HFF-Myc (cell line): ENCODE measurements at places on chromosomes 7 and 10.

DNA sequence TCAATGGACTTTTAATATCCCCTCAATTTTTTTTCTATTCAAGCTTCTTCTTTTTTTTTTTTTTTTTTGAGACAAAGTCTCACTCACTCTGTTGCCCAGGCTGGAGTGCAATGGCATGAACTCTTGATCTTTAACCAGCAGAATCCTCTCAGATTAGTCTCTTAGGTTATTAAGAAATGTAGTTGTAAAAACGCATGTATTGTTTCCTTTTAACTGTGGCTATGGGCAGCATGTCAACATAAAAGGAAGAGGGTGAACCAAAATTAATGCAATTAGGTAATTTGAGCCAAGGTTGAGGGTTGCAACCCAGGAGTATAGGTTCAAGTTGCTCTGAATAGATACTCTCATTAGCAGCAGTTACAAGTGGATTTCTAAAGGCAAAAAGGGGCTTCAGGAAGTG lies 4.3 kb upstream of the GSTO1 start:
- DNase-seq = no peak

GRCh38 chr7:50985096-50985495 lies 202.4 kb upstream of the GRB10 start:
- no peak for DNase-seq

GRCh38 chr10:129501652-129502436 lies 34.8 kb downstream of the MGMT start:
- DNase-seq = no peak

DNA sequence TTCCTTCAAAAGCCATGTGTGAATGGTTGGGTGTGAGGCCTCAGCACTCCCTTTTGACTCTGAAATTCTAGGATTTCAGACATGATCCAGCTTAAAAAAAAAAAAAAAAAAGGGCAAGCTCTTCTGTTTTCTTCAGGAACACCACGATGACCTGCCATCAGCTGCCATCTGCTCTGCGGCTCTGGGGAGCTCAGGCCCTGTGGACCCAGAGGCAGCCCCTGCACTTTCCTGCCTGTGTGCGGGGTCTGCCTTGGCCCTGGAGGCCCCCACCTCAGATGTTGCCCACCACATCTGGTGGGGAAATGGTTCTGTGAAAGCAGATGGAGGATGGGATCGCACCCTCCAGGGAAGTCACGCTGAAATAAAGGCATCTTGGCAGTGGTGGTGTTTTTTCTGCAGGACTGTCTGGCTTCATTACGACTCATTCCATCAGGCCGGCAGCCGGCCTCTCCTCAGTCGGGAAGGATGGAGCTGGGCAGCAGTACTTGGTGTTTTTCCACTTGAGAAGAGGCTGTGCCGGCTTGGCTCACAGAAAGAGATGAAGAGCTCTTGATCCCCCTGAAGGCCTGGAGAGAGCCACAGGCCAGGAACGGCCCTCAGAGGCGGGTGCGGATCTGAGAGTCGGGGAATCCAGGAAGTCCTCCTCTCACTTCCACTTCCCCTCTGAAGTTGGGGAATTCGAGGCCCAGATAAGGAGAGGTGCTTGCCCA lies 66.1 kb upstream of the AQP1 start:
- no peak for DNase-seq

- no peak for DNase-seq
These were observed 2.7 kb downstream of the GPR85 start for GRCh38 chr7:113083816-113084495.

DNA sequence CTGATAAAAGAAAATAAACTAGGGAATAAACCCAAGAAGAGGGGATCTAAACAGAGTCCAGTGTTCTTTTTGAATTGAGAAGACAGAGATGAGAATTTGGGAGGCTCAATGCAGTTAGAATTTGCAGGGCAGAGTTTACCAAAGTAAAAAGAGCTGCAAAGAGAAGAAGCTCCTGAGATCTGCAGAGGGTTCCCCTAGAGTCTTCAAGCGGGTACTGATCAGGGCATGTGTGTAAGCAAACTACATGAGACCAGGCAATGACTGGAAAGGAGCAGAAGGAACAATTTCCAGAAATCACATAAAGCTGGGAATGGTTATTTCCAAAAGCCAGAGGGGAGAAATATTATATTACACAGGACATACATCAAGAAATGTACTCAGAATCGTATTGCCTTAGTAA lies 58.1 kb upstream of the TES start:
- no peak for DNase-seq

GRCh38 chr10:6280291-6280690 lies 77.6 kb downstream of the PFKFB3 start:
- DNase-seq = no peak

- DNase-seq = no peak
These were observed 75.7 kb downstream of the SPAG6 start for GRCh38 chr10:22420787-22421517.

DNA sequence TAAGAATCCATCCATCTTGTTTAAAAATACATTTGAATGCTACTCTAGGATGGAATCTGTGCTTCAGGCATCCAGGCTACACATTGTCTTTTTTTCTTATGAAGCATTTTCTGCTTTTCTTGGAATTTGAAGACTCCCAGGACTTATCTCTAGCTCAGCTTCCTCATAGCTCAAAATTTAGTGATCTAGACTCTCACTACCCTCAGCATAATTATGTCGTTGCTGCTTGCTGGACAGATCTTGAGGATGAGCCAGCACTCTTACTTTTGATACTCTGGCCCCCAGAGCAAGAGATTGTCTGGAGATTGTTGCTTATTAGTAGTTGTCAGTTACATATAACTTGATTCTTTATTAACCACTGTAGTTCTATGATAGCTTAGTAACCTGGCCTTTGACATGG lies 83.3 kb upstream of the FGL2 start:
- no peak for DNase-seq

- no peak for DNase-seq
These were observed 996.8 kb downstream of the KCNMA1 start for GRCh38 chr10:76640806-76641205.

- DNase-seq = no peak
These were observed 86.6 kb downstream of the ABLIM1 start for GRCh38 chr10:114571316-114571999.

DNA sequence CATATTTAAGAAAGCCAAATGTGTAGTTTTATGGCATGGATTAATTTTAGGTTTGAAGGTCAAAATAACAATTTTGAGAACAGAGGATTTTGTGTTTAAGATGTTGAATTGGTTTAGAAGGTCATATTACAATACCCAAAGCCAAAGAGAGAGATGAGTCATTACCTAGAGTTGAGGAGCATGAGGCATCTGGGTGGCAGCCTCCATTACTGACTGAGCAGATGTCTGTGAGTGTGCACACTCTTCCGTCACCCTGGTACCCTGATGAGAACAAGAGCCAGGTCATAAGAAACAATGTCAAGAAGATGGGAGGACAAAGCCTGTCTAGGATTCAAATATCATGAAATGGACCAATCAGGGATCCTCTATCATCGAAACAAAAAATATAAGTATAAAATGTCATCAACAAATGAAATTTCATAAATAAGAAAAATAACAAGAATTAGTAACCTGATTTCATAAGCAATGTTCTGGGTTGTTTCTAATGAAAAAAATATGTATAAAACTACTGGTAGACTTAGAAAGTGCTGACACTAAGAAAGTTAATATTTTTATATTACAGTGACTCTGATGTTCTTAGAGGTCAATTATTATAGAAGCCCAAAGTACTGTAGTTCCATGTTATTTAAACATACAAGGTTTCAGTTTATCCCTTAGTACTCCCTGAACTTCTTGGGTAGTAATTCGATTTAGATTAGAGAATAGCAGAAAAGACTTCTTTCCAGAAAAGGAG lies 20.0 kb downstream of the CUBN start:
- peak; percentile 79 for DNase-seq

GRCh38 chr10:124522933-124523871 lies 61.6 kb downstream of the LHPP start:
- no peak for DNase-seq

DNA sequence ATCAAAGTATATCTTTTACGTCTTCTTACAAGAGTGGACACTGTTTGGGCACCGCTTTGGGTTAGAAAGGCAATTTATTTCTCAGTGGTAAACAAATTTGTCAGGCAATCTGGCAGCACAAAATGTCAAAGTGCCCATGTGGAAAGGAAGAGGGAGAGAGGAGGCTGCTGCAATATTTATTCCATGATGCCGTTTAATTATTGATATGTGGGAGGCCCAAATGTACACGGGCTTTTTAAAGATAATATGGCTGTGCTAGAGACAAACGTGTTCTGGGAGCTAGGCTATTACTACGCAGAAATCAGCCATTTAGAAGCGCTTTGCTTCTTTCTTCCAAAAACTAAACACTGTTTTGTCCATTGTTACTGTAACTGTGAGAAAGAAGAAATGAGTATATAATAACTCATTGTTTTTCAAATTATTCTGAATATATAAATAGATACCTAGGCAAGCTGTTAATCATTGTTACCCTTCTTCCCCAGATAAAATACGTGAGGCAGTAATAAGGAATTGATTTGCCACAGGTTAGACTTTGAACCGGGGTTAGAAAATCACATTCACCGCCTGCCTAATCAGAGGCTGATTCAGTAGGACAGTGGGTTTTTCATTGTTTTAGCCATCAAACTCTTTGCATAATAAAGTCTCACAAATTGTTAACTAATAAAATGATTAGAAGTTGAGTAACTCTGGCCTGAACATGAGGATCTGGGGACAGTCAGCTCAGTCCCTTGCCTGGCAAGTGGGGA lies 116.5 kb upstream of the FRMD4A start:
- no peak for DNase-seq
